Stimulated activated CD8-positive, alpha-beta memory T cell treated with anti-CD3 and anti-CD28 coated beads, Interleukin-4, amount 100 ng/mL, for 4 hours (primary cell): ENCODE measurements at places on chromosomes 4 and X.

GRCh38 chr4:148434075-148434773 is 8.0 kb downstream of the NR3C2 start:
- DNase-seq, result no peak

DNA sequence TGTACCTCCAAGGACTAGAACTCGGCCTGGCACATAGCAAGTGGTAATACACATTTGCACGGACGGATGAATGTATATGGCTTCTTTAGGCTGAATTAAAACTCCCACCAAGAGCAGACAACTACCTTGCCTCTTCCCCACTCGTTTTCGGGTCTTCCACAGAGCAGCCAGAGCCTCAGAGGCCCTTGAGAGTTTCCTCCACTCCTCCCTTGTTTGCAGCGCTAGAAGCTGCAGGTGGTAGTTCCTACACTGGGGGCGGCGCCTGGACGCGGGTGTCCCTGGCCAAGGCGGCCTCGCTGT is 10.2 kb upstream of the INTU start:
- DNase-seq, result no peak

- no peak for DNase-seq
Observed at GRCh38 chr4:100017637-100018310, 67.7 kb upstream of the H2AZ1 start.

GRCh38 chr4:101393256-101393655 is 45.9 kb upstream of the PPP3CA start:
- no peak for DNase-seq

DNA sequence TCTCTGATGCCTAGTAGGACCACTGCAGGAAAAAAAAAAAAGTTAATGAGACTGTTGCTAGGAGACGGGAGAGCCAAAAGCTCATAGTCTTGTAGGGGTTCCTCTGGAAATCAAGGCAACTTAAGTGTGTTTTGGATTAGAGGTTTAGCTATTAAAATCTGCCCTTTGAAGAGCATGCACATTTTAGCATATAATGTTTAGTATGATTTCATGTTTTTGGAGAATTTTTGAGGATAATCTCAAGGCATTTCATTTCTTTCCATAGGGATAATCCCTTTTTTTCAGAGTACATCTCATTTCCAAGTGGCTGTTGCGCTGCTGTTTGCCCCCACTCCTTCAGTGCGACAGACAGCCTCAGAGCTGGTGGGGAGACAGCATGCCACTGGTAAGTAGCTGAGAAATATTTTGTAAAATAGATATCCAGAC is at the start of gene LINC00632:
Gene LINC00632, plus strand, starts transcription at position 339 of the 426 bp plus-strand sequence.
- DNase-seq, result no peak

GRCh38 chr4:110268352-110268751 is 69.9 kb upstream of the ELOVL6 start:
- no peak for DNase-seq

GRCh38 chr4:106340774-106341173 is 24.4 kb downstream of the AIMP1 start:
- DNase-seq, result no peak

DNA sequence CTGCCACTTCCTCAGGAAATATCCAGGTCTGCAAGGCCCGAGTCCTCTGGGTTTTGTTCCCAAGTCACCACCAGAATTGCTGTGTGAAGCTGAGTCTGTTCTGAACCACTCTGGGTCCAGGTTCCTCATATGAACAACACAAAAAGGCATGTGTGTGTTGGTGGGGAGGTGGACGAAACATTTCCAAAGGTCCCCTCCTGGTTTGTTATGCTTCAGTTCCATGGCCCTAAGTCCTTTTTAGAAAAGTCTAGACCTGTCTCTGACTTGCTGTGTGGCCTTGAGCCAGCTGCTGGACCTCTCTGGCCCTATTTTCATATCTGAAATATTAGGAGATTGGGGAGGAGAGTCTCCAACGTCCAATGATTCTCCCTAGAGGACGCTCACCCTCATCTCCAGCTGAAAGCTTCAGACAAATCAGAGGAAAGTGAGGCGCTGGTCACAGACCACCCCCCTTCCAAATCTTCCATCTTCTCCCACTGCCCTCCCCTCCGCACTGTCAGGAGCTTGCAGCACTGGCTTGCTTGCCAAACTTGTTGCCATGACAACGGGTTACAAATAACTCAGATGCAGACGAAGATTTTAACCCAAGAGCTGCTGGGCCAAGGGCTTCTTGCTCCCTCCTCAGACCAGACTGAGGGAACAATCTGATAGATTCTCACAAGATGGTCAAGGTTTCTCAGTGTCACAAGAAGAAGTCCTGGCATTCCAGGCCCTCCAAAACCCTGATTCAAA is 64.5 kb downstream of the SMC1A start:
- no peak for DNase-seq

GRCh38 chrX:103153661-103154060 is 60.7 kb upstream of the NXF3 start:
- DNase-seq, result no peak

DNA sequence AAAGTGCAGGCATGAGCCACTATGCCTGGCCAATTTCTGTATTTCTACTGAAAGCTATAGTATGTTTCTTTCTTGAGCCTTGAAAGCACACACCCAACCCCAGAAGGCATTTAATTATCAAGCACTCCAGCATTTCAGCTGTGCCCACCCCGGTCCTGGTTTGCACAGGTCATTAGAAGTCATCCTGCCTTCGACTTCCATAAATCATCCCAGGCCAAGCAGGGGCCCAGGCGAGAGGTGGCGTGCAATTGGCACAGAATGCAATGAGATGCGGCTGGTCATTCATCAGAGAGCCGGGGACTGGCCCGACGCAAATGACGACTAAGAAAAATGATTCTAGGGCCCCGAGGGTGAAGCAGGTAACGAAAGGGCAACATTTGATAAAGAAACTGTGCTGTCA is 24.8 kb upstream of the CRMP1 start:
- DNase-seq, result no peak

DNA sequence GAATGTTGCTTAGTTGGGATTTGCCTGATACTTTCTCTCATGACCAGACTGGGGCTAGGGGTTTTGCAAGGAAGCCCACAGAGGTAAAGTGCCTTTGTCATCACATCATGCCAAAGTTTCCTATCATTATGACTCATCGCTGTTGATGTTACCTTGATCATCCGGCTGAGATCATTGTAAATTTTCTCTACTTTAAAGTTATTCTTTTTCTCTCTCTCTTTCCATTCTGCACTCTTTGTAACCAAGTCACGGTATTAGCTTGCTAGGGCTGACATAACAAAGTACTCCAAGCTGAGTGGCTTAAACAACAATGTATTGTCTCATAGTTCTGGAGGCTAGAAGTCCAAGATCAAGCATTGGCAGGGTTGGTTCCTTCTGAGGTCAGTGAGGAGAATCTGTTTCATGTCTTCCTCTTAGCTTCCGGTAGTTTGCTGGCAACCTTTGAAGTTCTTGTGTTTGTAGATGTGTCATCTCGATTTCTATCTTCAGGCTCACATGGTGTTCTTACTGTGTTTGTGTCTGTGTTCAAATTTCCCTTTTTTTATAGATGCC is 113.0 kb downstream of the DTHD1 start:
- no peak for DNase-seq

DNA sequence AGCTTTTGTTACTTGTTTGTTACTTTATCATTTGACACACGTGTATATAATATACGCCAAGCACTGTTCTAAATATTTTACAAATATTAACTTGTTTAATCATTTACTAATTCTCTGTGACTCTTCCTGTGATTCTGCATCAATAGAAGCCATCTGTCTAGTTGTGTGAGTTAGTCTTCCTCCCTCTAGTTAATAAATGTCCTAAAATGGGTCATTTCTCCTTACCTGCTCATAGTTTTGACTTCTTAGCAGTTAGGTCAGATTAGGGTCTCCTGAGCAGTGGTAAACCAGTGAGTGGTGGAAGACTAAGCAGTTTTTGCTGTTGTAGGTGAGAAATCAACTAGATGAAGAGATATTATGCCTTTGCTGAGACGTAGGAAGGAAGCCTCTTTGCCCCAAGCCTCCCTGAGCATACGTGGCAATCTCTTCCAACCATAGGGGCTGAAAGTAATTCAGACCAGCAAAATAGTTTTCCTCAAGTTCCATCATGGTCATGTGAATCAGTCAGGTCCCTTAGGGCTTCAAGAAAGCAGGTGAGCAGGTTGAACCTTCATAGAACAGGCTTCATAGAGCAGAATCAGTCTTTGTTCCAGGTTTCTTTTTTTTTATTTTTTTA is 38.7 kb upstream of the THOC2 start:
- DNase-seq, result no peak

DNA sequence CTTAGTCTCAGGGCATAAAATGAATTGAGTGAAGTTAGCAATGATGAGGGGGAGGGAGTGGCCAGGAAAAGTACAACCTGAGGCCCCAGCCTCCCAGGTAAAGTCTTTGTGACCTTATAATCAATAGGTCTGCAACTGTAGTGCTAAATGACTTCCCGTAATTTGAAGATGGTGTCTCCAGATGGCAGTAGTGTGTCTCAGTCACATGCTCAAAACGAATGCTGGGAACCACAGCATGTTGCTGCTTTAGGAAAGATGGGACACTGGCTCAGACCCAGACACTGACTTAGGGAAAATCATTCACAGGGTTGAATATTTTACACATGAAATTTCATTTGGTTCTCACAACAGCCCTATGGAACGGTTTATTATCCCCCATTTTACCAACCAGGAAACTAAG is 10.3 kb downstream of the SRPX2 start:
- DNase-seq, result no peak

- DNase-seq, result no peak
Observed at GRCh38 chr4:175827516-175827915, 15.5 kb upstream of the GPM6A start.

GRCh38 chr4:121307445-121308327 is 73.1 kb downstream of the QRFPR start:
- DNase-seq, result no peak

DNA sequence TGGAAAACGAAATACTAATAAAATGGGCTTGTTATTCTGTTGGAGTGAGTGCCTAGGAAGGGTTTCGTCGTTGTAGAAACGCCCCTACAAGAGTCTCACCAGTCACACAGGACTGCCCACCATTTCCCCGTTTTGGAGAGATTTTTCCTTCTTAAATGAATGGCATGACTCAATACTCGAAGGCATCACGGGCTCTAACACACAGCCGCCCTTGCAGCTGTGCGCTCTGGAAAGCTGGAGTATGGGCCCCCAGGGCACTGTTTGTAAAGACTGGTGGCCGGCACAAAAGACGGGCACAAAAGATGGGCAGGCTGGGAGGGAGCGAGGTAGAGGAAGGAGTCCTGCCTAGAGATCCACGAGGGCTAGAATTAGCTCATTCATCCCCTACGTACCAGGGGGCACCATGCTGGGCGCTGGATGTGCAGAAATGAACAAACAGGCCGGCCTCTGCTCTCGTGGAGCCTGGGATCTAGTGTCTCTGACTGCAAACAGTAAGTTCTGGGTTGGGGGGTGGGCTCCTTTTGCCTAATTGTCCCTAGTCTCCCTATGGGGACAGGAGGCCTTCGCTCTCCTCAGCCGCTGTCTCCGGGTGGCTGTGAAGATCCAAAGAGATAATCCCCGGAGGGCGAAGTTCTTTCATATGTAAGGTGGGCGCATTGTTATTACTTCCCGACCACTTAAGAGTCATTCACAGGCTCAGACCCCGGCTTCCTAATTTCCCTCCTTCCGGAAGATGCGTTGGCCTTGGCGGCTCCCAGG is 1.0 kb upstream of the SFRP2 start:
- DNase-seq, result no peak

GRCh38 chr4:3071811-3072210 is 2.5 kb downstream of the HTT-AS start:
- no peak for DNase-seq

- DNase-seq, result no peak
Observed at GRCh38 chr4:184262901-184263300, 45.2 kb upstream of the ENPP6 start.

DNA sequence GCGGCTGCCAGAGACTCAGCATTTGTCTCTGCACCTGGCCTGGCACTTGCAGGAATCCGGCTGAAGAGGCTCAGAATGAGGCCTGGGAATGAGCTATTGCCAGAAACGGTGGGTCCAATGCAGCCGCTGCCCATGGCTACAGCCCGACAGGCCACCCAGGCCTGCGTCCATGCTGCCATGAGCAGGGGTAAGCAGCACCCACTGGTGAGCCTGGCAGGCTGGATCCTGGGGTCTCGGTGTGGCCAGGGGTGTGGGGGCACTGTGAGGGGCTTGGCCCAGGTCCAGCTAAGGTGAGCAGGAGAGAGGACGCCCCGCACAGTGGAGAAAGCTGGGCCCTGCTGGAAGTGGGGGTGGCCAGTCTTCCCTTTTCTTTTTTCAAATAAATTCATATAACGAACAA is 60.3 kb upstream of the MXD4 start:
- DNase-seq, result no peak

DNA sequence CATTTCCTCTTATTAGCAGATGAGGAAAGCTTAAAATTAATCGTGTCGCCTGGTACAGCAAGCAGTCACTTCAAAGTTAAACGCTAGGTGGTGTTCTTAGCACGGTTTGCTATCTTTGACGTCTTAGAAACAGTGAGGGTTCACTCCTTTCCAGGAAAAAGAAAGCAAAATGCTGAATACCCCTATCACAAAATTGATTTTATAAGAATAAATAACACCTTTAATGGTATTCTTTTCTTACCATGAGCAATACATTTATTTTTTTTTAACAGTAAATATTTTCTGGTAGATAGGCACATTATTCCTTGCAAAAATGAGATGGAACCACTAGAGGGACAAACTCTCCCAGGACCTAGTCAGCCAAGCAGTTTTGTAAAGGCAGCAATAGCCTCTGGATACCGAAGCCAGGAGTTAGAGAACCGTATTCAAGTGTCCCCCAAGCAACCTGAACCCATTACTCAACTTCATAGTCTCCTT is 153.9 kb downstream of the KDR start:
- no peak for DNase-seq

GRCh38 chr4:185142564-185142911 is 528 bp upstream of the SLC25A4 start:
- DNase-seq, result no peak

DNA sequence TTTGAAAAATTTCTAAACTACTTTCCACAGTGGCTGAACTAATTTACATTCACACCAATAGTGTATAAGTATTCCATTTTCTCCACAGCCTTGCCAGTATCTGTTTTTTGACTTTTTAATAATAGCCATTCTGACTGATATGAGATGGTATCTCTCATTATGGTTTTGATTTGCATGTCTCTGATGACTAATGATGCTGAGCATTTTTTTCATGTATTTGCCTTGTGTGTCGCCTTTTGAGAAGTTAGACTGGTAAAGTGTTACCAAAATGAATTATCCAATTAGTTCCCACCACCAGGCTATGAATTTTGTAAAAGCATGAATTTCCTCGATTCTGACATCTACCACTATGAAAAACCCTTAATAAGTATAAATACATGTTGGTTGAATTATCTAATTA is 242.2 kb upstream of the GK2 start:
- no peak for DNase-seq
